Stimulated activated CD8-positive, alpha-beta memory T cell treated with anti-CD3 and anti-CD28 coated beads, Interleukin-2, amount 100 ng/mL, for 1 hour (primary cell): ENCODE measurements at places on chromosomes 2 and 18.

- no peak for DNase-seq
Observed at GRCh38 chr2:39452396-39452795, 15.3 kb upstream of the MAP4K3 start.

DNA sequence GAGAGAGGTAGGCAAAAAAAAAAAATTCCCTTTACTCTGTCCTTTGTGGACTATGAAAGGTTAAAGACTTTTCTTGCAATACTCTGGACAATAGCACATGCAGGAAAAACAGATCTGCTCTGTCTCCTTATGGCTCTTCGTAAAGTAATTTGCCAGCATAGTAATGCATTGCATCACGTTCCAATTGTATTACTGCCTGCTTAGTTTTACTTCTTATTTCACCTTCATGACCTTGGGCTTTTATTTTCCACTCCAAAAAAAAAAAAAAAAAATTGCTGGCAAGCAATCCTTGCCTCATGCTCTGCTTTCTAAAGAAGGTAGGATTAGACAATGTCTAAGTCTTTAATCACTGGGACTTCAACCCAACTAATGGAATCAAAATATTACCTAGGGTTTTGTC, 1802.7 kb downstream of the SUCLG1 start:
- DNase-seq: no peak

DNA sequence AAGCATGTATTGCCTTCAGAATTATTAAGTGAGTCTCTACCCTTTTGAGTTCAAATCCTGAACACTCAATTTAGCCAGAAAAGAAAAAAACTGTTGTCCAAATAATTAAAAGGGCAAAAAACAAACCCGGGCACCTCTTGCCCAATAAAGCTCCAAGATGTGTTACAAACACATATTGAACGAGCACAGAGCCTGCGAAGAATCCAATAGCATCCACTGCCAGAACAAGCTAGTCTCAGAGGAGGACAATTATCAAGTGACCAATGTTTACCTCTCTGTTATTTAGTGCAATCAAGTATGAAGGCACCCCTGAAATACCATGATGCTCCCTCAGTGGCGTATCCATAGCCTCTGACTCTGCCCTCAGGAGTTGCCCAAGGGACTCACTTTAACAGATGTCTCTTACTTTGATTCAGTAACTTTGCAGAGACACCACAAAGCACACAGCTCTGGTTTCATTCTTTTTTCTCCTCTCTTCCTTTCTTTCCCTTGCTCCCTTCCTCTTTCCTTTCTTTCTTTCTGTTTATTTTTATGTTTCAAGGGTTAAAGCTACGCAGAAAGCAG, 93.5 kb upstream of the SPATS2L start:
- DNase-seq: no peak

GRCh38 chr2:239259603-239260298, 141.1 kb downstream of the HDAC4 start:
- DNase-seq: no peak

DNA sequence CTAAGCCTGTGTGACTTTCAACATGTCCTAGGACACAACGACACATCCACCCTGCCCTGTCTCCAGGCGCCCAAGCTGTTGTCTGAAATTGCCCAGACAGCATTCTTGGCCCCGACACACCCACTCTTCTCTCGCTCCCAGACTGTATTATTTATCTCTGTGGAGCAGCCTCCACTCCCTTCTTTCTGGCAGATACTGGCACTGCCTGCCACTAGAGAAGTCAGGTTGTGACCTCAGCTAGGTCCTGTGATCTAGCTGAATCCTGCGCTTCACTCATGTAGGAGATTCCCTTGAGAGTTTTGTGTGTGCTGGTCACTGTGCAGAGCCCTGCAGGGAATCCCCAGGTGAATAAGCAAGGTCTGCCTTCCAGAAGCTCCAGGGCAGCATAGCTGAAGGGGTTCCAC, 77.1 kb upstream of the TNP1 start:
- DNase-seq: no peak

DNA sequence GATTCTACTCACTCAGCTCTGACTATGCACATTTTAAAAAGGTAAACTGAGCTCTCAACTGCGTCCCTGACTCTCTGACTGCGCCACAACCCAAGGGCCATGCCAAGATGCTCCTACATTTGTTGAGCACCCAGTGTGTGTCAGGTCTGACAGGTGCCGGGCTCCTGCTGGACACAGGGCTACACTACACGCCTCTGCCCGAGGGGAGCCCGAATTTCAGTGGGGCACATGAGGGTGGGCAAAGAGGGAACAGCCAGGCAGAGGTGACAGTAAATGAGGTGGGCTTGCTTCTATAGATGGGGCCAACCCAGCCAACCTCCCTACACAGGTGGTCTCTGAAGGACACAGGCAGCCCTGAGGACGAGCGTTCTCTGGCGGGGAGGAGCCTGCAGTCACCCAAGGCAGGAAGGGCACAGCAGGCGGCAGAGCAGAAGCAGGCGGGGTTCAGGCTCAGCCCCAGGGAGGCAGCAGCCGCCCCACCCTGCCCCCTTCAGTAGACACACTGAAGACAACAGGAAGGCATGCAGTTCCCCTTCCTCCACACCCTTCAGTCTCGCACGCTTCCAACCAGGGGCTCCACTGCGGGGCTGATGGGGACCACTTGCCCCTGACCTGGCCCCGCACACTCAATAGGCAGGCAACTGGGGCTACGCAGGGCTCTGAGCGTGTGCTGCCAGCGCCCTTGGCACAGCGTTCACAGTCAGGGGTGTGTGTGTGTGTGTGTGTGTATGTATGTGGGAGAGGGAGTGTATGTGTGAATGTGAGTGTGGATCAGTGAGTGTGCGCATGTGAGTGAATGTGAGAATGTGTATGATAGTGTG, 98.4 kb downstream of the UXS1 start:
- DNase-seq: peak; percentile 65

GRCh38 chr2:233404222-233404621, 49.9 kb downstream of the DGKD start:
- no peak for DNase-seq

- no peak for DNase-seq
Observed at GRCh38 chr18:45482286-45482685, 133.0 kb upstream of the SLC14A2 start.

DNA sequence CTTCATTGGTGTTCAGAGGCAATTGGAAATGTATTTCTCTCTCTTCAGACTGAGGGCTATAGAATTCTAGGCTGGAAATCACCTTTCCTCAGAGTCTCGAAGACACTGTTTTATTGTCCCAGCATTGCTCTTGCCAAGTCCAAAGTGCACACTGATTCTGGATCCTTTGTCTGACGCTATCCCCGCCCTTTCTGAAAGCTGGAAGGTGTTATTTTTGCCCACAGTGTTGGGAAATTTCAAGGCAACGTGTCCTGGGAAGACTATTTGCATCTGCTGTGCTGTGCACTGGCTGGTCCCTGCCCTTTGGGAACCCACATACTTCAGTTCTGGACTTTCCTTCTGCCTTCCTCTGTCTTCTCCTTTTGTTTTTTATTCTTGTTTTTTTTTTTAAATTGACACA, 190.8 kb downstream of the SH3BP4 start:
- no peak for DNase-seq

GRCh38 chr2:147541314-147541713, 303.5 kb upstream of the ACVR2A start:
- no peak for DNase-seq

- no peak for DNase-seq
Observed at GRCh38 chr2:74927621-74928020, 30.8 kb upstream of the POLE4 start.

DNA sequence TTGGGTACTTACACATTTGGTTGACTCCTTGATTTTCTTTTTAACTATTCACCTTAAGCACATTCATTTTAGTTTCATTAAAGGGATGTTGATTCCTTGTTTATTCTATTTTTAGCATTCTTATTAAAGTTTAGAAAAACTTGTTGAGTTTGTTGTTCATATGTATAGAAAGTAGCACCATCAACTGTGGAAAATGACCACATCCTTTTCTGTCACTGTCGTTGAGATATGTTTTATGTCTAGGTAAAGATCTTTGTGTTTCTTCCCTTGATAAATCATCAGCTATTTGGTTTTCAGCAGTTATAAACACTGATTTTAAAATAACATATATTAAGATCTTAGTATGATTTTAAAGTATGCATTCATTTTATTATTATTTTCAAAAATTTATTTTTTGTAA, 25.1 kb downstream of the SLC39A10 start:
- DNase-seq: no peak

GRCh38 chr2:17652681-17653394, 100.8 kb downstream of the SMC6 start:
- no peak for DNase-seq

GRCh38 chr2:227118353-227118752, 45.7 kb downstream of the COL4A4 start:
- no peak for DNase-seq

DNA sequence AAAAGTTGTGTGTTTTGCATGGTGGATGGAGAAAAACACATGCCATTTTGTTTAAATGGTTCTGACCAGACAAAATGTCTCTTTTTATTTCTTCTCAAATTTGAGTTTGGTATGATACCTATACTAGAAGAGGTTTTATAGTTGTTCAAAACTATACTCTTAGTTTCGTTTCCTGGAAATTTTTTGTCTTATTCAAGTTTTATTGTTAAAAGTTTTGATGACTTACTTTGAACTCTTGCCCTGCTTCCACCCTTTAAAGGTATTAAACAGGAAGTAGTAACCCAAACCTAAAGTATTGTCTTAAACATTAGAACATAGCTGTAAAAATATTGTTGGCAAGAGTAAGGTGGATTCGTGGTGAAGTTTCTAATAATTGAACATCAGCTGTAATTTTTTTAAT, 98.2 kb downstream of the BABAM2 start:
- no peak for DNase-seq

DNA sequence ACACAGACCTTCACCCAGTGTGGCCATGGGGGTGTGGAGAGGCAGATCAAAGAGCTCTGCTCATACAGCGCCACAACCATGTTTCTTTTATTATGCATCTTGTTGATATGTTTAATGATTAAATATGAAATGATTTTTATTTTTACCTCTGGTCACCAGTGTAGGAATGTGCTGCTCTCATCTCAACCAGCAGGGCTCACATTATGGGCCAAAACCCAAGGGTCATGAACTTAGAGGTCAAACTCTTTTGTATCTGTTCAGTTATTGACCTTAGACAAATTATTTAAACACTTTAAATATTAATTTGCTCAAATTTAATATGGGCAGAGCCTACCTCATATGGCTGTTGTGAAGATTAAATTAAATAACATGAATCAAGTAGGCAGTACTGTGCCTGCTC, 386.2 kb downstream of the ALK start:
- DNase-seq: no peak

DNA sequence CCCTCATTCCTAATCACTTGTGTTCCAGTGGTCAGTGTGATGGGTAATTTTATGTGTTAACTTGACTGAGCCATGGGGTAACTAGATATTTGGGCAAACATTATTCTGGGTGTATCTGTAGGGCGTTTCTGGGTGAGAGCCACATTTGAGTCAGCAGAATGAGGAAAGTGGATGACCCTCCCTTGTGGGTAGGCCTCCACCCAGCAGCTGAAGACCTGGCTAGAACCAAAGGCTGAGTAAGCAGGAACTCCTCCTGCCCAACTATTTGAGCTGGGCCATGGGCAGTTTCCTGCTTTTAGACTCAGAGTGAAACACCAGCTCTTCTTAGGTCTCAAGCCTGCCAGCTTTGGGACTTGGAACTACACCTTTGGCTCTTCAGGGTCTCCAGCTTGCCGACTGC, 141.8 kb downstream of the ACKR3 start:
- DNase-seq: no peak

DNA sequence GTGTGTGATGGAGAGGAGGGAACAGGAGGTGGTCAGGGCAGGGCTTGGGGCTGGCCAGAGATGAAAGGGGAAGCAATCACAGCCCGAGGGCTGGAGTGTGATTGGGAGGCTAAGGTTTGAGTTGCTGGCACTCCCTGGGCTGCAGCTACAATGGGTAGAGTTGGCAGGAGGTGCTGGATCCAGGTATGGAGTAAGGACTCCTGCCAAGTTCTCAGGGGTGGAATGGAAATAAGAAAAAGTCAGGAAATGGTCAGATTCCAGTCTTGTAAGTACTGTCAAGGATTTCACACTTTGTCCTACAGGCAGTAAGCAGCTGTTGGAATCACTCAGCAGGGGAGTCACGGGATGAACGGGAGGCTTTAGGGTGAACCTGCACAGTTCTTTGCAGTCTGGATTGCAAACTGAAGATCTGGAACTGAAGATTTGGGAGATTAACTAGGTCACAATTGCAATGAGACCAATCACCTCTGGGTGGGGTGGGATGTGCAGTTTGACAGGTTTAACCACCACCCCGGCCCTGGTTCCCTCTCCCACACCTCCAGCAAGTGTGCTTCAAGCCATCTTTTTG, 10.9 kb upstream of the INPP5D start:
- DNase-seq: no peak

- DNase-seq: no peak
Observed at GRCh38 chr18:22066083-22066485, 103.3 kb upstream of the GATA6 start.

- DNase-seq: no peak
Observed at GRCh38 chr2:43905871-43906270, 67.1 kb downstream of the ABCG8 start.

- no peak for DNase-seq
Observed at GRCh38 chr2:189442468-189442867, 1.2 kb downstream of the WDR75 start.

DNA sequence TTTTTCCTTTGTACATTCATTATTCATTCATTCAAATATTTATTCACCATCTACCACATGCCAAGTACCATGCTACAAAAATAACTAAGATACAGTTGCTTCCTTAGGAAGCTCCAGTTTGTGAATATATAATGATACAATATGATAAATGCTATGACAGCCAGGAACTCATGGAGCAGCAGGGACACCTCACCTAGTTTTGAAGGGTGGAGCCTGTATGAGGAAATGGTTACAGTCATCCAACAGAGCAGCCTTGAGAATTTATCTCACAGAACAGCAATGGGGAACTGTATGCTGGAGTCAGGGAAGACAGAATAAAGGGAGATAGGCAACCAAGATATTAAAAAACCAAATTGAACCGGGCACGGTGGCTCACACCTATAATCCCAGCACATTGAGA, 124.0 kb downstream of the OSBPL1A start:
- DNase-seq: no peak

DNA sequence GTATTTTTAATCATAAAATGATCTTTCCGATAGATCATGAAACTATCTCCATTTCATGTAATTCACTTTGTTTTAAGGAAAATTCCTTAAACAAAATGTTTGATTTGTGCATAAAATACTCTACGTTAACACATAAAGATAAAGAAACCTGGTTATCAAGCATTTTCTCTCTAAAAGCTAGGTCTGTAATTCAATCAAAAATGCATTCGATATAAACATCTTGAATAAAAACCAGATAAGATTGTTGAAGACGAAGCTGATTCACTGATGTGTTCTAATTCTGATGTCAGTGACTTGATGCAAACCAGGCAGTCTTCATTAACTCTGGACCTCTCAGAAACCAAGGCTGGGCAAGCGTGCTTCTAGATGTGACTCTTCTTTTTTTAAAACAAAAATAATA, 245.2 kb downstream of the CTNNA2 start:
- no peak for DNase-seq

DNA sequence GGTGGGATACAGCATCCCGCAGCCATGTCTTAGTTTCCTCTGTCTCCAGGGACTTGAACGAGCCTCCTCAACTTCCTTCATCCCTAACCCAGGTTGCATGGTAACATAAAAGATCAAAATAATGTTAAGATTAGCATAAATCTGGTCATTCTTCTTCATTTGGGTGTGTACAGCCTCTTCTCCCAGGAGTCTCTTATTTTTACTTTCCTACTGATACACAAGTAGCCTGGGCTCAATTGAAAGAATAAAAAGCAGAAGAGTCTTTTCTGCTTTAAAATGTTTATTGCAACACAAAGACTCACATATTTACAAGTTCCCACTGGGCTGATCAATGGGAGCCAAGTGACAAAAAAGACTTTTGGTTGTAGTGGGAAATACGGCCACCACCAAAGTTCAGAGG, 137.9 kb upstream of the PID1 start:
- DNase-seq: no peak
